ENCODE measurements at places on chromosomes 5 and 9. TPM values are rescaled to one million over a fixed set of nuclear protein-coding genes. Genes with fewer than 3 reads are reported as not detected.

GRCh38 chr9:36056896-36057295 is 20.2 kb downstream of the RECK start:
- DNase-seq: no peak

DNA sequence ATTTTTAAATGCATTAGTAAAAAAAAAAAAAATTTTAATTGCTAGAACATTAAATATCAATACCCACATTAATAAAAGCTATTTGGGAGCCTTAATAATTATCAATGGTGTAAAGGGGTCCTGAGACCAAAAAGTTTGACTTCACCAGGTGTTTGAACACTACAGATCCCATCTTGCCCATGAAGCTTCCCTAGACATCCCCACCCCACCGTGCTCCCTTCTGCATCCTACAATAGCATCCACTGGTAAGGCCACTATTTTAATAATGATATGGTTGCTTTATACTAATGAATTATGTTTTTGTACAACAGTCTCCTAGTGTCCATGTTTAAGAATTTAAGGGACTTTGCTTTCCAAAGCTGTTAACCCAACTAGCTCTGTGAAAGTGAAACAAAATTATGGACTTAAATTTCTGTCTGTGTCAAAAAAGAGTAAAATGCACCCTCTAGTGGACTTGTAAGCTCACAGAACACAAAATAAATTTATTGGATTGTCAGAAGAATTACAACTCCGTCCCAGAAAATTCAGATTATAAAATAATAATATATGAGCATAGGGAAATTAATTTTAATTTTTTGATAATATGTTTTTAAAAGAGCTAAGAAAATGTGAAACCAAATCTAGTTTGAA is 76.0 kb downstream of the ARL15 start:
- no peak for DNase-seq

Gene CNTNAP3B
- total RNA-seq: not detected

- DNase-seq: no peak
Measured at GRCh38 chr9:113456235-113456634, 7.3 kb upstream of the RGS3 start.

- no peak for DNase-seq
Measured at GRCh38 chr5:15334551-15335266, 165.3 kb upstream of the FBXL7 start.

DNA sequence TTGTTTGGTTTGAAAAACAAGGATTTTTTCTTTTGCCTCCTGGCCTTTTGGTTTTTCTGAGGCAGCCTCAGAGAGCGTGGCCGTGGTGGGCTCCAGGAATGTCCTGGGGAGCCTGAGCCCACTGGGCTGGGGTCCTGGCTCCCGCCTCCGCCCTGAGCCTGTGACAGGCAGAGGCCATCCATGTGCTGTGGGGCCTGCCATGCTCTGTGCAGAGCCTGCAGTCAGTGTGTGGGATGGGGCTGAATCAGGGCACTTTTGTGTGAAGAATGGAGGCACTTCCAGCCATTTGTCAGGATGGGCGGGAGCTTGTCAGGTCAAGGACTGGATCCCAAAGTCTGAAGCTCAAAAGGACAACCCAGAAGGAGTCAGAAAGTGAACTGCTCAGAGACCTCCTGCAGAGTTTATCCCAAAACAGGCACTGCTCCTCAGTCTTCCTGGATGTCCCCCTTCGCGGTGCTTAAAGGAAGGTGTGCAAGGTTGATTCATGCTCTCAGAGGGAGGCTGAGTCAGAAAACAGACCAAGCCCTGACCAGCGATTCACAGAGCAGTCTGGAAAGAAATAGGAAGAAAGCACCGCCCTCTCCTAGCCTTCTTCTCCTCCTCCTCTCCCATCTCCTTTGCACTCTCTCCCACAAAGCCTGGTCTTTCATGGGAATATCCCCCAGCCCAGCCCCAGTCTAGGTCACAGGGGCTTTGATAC is 53.2 kb downstream of the MVB12B start:
- no peak for DNase-seq

DNA sequence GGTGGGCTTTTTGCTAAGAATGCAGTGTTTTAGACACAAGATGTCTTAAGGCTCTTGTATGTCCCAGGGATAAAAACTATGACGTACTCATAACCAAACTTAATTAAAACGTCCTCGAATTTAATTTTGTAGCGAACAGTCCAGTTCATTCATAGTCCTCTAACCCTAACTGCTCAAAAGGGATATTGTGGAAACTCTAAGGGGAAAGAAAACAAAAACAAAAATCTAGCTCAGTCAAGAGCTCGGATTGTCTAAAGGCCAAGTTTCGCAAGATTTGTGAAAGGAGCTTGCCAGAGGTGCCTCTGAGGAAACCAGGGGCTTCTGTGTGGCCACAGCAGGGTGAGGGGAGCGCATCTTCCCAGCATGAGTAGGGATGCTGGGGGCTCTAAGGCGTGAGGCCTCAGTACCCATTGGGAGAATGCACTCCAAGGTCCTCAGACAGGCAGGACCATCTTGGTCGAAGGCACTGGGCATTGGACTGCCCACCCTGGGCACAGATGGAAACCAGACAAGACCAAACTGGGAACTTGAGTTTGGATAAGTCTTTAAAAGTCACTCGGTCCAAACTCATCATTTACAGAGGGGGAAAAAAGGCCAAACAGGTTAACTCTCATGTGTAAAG is 71.8 kb downstream of the PRRT1B start:
- DNase-seq: no peak

- no peak for DNase-seq
Measured at GRCh38 chr9:110217656-110218099, 9.7 kb upstream of the C9orf152 start.

DNA sequence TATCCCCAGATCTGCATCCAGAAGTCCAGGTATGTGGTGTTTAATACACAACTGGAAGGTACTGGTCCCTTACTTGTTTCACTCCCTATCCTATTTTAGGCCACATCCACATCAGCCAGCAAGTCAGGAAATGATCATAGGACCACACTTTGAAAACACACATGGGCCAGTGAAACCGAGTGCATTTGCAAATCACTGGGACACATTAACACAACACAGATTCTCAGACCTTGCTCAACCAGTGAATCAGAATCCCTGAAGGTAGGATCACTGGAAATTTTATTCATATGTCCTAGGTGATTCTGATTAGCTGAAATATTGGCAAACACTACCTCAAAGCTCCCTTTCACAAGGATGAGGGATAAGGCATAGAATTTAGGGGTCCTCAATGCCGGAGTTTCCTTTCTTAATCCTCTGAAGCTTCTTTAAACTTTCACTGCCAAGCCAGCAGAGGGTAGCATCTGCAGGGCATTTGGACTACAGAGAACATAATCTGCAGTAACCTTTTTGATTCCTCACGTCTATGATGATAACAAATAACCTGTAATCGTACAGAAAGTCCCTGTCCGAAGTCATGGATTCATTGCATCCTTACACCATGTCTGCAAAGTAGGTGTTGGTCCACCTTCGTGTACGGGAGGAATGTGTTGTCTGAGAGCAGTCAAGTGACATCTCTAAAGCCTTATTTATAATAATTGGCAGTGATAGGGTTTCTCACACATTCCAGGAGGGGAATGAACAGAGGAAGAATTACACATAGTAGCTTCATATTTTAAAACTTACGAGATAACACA is 11.0 kb upstream of the ABLIM3 start:
- no peak for DNase-seq

- no peak for DNase-seq
Measured at GRCh38 chr5:10538789-10539686, 24.8 kb upstream of the ANKRD33B start.

- no peak for DNase-seq
Measured at GRCh38 chr9:134037641-134038040, 12.4 kb downstream of the BRD3OS start.

DNA sequence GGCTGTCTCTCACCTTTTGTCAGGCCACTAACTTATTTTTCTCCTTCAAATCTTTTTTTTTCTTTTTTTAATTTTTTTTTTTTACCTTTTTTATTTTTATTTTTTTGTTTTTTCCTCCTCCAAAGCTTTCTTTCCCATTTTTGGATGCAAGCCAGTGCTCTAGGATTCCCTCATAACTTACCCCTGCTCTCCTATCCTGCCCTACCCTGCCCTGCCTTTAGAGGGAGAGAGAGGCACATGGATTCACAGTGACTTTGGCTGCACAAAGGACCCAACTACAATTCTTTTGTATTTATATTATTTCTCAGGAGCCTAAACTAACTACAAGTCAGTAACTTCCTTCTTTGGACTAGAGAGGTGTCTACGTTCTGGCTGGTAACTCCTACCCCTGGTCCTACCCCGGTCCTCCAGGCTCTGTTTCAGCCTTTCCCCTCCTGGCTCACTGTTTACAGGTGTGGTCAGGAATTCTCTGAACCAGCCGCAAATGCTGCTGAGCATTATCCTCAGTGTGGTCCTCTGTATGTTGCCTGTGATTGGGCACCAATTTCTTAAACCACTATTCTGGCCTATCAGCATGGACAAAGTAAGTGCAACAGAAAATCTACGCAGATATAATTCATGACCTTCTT is 8.4 kb upstream of the RUSC2 start:
- no peak for DNase-seq

GRCh38 chr9:133684121-133684935 is 48.2 kb downstream of the DBH start:
- no peak for DNase-seq

Gene PCDHA11
- total RNA-seq: not detected

Gene PCDHA3
- total RNA-seq: not detected

Gene STPG3
- not detected for total RNA-seq

Gene DBH
- total RNA-seq: not detected

- DNase-seq: no peak
Measured at GRCh38 chr9:126695701-126696400, 82.1 kb downstream of the LMX1B start.

Gene LPAR1
- total RNA-seq: not detected

Gene LMX1B
- total RNA-seq: not detected

Gene KIF4B
- not detected for total RNA-seq

DNA sequence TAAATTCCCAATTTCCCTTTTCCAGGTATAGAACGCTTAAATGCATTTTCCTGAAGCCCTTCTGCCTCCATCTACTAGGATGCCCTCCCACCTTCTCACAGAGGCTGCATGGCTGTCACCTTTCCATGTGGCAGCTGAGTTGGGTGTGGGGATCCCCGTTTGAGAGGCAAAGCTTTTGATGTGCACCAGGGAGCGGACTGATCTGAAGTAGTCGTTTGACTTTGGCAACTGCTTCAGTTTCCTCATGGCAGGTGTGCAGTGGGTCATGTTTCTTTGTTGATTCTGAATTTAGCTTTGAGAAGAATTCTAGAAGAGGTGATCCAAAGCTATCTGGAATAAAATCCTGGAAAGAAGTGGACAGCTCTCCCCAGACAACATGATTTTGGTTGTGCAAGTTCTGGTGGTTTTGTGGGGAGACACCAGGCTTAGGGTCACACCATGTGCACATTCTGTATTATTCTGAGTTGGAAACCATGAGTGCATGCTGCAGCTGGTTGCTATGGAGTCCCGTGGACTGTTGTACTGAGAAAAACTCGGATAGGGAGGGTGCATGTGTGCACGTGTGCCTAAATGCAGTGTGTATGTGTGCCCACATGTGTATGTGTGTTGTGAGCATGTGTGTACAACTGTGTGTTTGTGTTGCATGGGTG is 63.5 kb downstream of the GADD45G start:
- DNase-seq: no peak

DNA sequence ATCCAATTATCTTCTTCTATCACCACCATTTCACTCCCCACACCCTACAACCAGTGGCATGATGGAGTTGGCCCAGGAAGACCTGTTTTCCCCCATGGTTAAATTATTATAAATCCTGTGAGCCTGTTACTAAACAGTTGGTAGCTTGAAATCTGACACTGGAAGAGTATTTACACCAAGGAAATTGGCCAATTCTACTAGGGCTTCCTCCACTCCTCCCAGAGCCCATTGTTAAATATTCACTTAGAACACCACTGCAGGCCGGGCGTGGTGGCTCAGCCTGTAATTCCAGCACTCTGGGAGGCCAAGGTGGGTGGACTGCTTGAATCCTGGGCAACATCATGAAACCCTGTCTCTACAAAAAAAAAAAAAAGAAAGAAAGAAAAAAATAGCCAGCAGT is 32.4 kb upstream of the CKS2 start:
- DNase-seq: no peak

GRCh38 chr9:97411440-97411788 is 482 bp upstream of the TDRD7 start:
- no peak for DNase-seq

Gene LECT2
- not detected for total RNA-seq

- no peak for DNase-seq
Measured at GRCh38 chr5:82613891-82614290, 335.7 kb upstream of the RPS23 start.
